Large intestine (tissue), 12 donors: ENCODE measurements at places on chromosomes 13 and 19. TPM values are rescaled to one million over a fixed set of nuclear protein-coding genes. Genes with fewer than 3 reads are reported as not detected.

- DNase-seq, result no peak
Measured at GRCh38 chr13:27465611-27466010, 15.2 kb upstream of the MTIF3 start.

- DNase-seq, result no peak
Measured at GRCh38 chr19:48363500-48363809, 285 bp downstream of the TMEM143 start.

- DNase-seq, result no peak
Measured at GRCh38 chr13:43126420-43126819, 103.0 kb downstream of the DNAJC15 start.

- no peak for DNase-seq
Measured at GRCh38 chr13:42495255-42495654, 78.7 kb upstream of the TNFSF11 start.

DNA sequence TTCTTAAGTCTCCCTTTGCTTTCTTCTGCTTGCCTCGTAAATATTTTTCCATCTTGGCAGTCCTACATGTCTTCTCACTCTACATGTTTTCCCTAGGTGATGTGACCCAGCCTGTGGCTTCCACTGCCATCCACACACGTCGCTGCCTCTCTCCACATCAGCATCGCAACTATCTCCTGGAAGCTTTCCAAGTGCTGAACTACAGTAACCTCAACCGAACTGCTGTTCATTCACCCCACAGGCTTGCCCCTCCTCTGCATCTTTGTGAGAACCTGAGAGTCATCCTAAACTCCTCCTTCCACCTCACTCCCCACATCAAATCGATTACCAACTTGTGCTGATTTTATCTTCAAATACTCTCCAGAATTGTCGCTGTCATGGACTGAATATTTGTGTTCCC lies 41.2 kb upstream of the USPL1 start:
- peak; percentile 16 for DNase-seq

- DNase-seq, result no peak
Measured at GRCh38 chr19:1587872-1588271, 4.8 kb downstream of the MBD3 start.

- no peak for DNase-seq
Measured at GRCh38 chr19:18432275-18433014, 5.5 kb downstream of the ISYNA1 start.

GRCh38 chr13:45542391-45542790 lies 73.1 kb downstream of the ERICH6B start:
- DNase-seq, result no peak

GRCh38 chr19:1062387-1063029 lies 4.5 kb upstream of the ARHGAP45 start:
- DNase-seq, result no peak

DNA sequence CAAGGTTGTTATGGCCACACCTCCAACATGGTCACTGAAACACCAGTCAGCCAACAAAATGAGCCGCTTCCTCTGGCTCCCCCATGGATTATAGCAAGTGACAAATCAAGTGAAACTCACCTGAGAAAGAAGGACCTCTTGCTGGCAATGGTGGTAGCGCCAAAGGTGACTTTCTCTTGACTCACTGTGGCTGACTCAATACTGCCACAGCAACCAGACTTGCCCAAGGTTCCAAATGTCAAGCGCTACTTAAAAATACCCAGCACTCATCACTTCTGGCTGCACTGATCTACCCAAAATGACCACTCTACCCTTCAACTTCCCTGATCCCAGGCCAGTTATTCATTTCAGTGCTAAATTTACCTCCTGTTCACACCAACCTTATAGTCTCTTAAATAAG lies 495.5 kb downstream of the FOXO1 start:
- DNase-seq, result no peak

- no peak for DNase-seq
Measured at GRCh38 chr13:66222127-66222526, 1008.0 kb downstream of the PCDH9 start.

- no peak for DNase-seq
Measured at GRCh38 chr13:85031771-85032170, 767.4 kb downstream of the SLITRK6 start.

- DNase-seq, result no peak
Measured at GRCh38 chr19:11580116-11580515, 2.7 kb upstream of the ACP5 start.

- DNase-seq, result peak; percentile 52
Measured at GRCh38 chr13:77865622-77866021, 53.0 kb downstream of the EDNRB start.

DNA sequence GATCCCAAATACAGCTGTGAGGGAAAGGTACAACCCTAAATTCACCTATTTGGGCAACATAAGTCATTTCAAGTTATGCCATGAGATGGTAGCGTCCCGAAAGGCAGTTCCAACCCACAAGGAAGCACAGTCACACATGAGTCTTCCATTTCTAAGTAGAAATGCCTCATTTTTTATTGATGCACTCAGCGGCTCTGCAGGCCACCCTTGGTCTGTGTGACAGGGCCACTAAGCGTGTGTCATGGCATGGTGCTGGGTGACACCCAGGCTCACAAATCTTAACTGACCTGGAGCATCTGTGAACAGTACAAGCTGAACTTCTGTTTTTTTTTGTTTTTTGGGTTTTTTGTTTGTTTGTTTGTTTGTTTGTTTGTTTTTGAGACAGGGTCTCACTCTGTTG lies 15.1 kb downstream of the RAB20 start:
- no peak for DNase-seq

DNA sequence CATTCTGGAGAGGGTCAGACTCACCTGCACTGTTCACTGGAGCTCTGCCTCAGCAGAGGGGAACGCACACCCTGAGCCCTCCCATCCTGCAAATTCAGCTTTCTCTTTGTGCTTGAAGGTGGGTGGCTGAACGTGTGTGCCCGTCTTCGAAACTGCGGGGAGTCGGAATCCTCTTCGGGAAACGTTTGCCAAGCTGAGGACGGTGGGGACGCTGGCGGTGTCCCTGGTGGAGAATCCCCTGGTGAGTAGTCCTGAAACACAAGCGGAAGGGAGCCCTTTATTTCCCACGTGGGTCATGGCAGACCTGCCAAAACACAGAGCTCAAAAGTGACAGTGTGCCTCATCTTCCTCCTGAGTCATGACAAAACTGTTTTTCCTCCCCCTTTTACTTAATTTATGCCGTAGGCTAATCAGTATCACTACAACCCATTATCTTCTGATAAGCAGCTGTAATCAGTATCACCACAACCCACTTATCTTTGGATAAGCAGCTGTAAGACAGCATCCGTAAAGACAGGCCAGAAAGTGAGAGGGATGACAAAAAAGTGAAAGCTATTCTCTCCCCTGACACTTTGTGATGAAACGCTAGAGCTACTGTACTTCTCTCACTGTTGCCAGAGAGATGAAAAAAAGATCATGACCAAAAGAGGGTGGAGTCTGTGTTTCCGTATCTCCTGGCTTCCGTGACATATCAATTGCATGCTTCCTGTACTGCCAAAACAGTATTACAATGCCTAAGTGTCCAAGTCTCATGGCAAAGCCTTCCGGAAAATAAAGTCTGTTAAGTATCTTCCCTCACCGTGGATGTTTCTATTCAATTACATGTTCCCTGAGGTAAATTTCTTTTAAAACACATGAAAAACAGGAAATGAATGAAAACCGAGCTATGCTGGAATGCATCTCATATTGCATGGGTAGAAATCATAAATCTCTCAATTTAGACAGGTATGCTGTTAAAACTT lies 155.5 kb downstream of the TBC1D4 start:
- DNase-seq, result peak; percentile 5

DNA sequence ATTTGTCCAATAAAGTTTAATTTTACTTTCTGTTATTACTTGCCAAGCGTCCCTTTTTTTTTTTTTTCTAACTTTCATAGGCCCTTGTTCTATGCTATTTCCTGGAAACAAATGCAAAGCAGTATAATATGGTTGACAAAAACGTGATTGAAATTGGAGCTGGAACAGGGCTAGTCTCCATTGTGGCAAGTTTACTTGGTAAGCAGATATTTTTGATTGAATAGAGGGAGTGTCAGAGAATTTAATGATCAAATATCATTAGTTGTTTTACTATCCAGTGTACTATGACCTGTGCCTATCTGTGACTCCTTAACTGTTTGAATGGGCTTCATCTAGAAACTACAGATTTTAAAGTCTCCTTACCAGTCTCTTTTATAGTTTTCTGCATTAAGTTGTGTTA lies 46.7 kb downstream of the ERCC5 start:
- DNase-seq, result no peak

GRCh38 chr13:98252931-98253470 lies 75.9 kb upstream of the RNF113B start:
- no peak for DNase-seq

DNA sequence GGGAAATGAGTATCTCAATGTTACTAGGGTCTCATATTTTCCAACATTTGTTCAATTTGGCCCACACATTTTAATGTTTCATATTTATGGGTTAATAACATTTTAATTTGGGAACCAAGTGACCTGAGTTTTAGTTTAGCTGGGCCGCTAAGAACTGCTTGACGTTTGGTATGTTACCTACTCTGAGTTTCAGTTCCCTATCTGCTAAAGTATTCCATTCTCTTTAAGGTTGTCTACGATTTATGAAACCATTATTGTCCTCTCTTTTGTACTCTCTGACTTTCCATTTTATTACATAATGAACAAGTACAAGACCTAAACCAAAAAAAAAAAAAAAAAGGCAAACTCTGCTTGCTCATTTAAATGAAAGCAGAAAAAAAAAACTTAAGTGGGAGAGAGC lies 89.9 kb downstream of the FGF14 start:
- no peak for DNase-seq

DNA sequence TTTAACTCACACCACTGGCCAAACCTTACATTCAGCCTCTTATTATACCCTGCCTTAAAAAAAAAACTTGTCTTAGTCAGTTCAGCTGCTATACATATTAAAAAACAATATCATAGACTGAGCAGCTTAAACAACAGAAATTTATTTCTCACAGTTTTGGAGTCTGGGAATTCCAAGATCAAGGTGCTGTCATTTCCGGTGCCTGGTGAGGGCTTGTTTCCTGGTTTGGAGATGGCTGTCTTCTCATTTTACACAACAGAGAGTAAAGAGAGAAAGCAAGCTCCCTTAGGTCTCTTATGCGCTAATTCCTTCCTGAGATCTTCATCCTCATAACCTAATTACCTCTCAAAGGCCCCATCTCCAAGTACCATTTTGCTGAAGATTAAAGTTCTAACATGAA lies 769.2 kb downstream of the DIAPH3 start:
- no peak for DNase-seq

- DNase-seq, result no peak
Measured at GRCh38 chr19:58474291-58474996, 1.7 kb upstream of the ZNF446 start.

DNA sequence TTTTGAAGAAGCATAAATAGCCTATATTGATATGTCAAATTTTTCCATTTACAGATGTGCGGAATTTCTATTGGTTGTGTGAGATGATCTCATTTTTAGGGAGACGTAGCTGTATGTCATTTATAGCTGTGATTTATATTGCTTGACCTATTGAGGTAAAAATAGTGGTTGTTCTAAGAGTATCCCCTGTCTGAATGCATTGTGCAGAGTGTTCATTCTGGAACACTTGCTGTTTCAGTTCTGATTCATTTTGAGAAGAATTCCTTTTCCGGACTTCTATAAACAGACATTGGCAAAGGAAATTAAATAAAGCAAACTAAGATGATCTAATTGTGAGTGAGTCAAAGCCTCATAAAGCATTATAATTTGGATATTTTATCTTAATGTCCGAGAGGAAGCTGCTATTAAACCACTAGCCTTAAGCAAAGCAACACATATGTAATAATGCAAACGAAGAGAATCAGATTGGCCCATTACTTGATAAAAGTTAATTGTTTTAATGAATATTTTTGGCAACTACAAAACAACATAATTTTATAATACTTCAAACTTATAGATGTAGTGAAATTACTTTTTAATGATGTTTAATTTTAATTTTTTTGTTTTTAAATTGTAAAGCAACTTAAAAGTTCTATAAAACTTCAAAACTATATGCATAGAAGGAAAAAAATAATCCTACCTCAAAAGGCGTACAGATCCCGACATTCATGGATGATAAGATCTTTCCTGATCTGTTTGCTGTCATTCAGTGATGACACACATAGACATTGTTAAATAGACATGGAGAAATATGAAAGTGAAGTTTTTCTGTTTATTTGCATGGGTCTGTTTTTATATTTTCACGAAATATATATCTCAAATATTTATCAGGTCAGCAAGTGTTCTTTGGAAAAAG lies 942.6 kb upstream of the SLC10A2 start:
- no peak for DNase-seq

DNA sequence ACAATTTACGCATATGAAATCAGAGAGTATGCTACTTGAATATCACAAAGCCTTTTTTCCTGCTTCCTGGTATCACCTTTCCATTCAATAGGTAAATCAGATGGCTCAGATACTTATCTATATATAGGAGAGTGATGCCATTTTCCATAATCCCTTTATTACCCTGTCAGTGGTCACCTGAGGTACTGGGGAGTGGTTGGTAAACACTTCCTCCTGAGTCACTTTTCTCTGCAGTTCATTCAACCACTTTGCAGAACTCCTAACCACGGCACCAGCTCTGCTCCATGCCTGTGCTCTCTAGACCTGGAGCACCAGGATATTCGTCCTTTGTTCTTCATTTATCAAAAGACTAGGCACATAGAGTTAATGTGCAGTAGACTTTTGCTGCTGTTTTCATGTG lies 748.5 kb upstream of the KLHL1 start:
- DNase-seq, result peak; percentile 58

- no peak for DNase-seq
Measured at GRCh38 chr13:49022472-49023144, 46.9 kb downstream of the FNDC3A start.

The PIH1D1 gene
- 80.8 TPM for polyA plus RNA-seq

The TOMM40 gene
- polyA plus RNA-seq, result 37.2 TPM

The EPSTI1 gene
- 85.1 TPM for polyA plus RNA-seq

The SLC46A3 gene
- polyA plus RNA-seq, result 143 TPM

The ZNF569 gene
- 5.0 TPM for polyA plus RNA-seq

The FPR1 gene
- polyA plus RNA-seq, result 0.66 TPM

The PSG1 gene
- polyA plus RNA-seq, result 0.06 TPM

The PDX1 gene
- polyA plus RNA-seq, result 20.0 TPM

The KLK14 gene
- 0.12 TPM for polyA plus RNA-seq

The ATP8B3 gene
- 0.99 TPM for polyA plus RNA-seq
